Suppressor macrophage treated with lipopolysaccharide for 1 hour (primary cell): ENCODE measurements at places on chromosomes 16 and 17.
A peak's percentile ranks its signal among the peaks of the same experiment; 100 is the strongest.

DNA sequence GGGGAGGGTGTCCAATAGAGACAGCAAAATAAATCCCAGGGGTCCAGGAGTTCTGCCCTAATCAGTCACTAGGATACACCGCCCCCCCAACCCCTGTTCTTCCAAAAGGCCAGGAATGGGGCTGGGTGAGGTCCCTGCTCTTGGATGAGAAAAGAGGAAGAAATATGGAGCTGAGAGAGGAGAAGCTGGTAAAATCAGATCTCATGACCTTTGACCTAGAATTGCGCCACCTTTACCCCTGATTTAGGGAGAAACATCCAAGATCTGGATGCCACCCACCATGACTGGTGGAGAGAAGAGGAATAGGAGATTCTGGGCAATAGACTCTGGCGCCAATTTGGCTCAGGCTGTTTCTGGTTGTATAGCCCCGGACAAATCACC lies 707 bp upstream of the CACNB1 start:
- DNase-seq: peak; percentile 51

DNA sequence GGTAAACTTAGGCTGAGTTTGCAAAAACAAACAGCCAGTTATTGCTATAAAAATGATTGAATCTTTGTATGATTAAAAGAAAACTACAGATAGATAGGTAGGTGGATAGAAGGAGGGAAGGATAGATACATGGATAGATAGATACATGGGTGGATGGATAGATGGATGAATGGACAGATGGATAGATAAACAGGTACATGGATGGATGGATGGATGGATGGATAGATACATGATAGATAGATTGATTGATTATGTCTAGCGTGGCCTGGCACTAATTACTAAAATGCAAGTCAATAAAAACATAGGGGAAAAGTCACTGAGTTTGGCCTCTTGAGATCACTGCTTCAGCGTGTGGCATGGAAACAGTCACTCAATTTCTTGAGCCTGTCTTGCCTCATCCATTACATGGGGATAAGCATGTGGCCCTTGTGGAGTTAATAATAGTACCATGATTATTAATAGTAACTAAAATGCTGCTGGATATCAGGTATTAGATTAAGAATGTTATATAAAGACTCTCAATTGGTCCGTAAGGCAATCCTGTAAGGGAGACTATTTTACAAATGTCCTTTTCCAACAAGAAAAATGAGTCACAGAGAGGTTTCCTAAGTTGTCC lies 184.9 kb downstream of the HS3ST3A1 start:
- DNase-seq: no peak

DNA sequence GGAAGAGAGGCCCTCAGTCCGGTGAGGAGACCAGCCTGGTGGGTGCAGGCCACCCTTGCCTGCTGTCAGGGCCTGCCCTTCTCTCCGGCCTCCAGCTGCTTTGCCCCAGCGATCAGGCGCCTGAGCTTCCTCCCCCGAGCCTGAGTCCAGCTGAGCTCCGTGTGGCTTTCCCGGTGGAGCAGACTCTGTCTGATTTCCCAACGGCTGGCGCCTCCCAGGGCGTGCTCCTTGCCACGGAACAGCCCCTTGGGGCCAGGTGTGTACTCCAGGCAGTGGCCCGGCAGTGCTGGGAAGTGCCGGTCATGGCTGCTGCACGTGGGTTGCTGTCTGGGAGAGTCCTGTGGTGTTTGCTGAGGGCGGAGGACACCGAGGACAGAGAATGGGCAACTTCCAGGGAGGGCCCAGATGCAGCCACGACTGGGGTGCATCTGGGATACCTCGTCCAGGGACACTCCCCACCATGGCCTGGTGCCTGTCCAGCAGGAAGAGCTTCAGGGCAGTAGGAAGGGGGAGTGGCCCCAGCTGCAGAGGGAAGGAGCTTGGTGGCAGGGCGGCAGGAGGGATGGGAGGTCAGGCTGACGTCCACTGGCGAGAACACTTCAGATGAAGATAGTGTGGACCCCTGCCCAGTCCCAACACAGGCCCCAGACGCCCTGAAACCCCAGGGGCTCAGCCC lies 22.5 kb downstream of the METRNL start:
- DNase-seq: no peak

DNA sequence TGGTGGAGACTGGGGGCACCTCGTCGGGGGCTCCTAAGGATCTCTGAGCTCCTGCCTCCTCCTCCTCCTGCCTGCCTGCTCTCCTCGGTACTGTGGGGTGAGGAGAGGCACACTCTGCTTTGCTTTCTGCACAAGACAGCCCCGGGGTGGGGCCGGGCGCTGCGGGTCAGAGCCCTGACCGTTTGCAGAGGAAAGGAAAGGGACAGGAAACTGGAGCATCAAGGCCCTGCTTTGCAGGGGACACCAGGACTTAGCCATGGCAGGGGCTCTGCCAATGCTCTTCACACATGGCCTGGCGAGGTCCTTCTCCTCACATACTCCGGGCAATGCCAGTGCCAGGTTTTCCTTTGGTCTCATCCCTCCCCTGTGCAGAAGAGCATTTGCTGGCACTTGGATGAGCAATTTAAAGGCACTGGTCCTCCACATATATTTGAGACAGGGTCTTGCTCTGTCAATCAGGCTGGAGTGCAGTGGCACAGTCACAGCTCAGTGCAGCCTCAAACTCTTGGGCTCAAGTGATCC lies 23.8 kb upstream of the DOC2B start:
- DNase-seq: no peak

DNA sequence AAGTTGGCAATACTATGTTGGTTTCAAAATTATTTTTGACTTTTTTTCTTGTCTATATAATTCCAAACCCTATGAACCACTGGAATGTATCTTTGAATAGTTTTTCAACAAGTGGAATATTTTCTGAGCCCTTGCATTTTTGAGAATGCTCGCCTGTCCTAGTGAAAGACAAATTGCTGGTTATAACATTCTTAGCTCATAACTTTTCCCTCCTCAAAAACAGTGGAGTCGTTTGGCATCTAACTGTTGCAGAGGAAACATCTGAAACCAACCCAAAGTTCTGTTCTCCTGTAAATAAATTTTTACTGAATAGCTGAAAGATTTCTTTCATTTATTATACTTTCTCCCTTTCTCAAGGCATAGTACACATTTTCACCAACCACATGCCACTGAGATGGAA lies 11.3 kb upstream of the COX10 start:
- no peak for DNase-seq

GRCh38 chr17:80866050-80866793 lies 125.4 kb upstream of the CHMP6 start:
- peak; percentile 83 for DNase-seq

GRCh38 chr16:1832838-1833454 lies 5.9 kb downstream of the FAHD1 start:
- DNase-seq: no peak

DNA sequence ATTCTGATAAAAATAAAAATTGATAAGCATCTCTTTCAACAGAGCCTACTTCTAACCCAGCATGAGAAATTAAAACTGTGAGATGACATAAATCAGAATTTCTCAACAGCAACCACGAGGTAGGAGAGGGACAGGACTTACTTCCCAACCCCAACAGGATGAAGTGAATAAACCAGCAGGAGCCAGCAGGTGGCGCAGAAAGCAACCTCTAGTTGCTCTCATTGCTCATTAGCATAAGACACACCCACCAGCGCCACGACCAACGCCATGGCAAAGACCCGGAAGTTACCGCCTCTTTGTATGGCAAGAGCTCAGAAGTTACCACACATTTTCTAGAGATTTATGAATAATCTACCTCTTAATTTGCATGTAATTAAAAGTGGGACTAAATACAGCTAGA lies 189.4 kb upstream of the CDH8 start:
- DNase-seq: peak; percentile 65
